ENCODE measurements at places on chromosomes 13 and 19.

GRCh38 chr13:59391696-59392095 lies 772.0 kb downstream of the DIAPH3 start:
- DNase-seq: peak; percentile 79

DNA sequence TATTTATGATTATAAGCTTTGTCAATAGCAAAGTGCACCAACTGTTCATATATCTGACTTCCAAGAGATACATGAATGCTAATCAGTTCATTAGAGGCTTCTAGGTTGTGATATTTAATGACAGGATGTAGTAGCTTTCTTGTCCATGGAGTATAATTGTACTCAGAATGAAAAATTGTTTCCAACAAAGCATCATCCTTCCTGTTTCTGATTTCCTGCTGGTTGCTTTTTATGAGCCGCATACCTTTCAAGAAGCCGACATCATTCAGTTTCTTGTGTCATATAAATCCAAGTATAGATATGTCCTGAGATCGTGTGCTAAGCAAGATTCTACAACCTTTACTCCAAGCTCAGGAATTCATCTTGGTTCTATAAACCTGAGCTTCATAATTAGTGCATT lies 326.6 kb downstream of the DIAPH3 start:
- no peak for DNase-seq

DNA sequence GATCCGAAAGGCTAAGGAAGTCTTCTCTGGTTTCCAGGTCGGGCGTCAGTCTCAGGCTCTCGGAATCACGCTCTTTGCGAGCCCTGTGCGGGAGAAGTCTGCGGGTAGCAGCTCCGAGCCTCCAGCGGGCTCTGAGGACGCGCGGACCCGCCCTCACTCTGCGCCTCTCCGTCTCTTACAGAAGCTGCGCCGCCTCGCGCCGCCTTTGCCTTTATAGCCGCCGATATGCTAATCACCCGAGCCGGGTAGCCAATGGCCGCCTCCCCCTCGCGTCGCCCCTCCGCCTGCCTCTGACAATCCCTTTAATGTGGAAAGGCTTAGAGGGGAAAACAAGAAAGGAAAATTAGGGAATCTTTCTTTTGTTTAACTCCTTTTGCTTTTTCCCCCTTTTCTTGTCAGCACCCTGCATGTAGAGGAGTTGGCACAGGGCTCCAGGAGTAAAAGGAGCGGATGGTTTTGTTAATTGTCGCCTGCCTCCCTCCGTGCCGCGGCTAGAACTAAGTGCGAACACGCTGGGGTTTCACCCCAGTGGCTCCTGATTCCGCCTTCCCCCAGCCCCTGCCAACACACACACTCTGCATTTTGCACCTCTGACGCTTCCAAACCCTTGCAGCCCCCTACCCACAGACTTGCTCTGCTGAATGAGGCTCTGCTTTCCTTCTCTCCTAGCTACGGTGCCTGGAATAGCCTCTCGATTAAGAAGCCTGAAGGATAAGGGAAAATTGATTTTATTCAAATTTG lies at the start of gene PCDH8:
TSS of gene PCDH8 (minus strand) at position 186 of the 741 bp plus-strand sequence. CDS start 204 bp downstream, outside the sequence.
- DNase-seq: peak; percentile 71

GRCh38 chr19:9531933-9532332 lies 6.5 kb downstream of the ZNF426 start:
- DNase-seq: no peak

DNA sequence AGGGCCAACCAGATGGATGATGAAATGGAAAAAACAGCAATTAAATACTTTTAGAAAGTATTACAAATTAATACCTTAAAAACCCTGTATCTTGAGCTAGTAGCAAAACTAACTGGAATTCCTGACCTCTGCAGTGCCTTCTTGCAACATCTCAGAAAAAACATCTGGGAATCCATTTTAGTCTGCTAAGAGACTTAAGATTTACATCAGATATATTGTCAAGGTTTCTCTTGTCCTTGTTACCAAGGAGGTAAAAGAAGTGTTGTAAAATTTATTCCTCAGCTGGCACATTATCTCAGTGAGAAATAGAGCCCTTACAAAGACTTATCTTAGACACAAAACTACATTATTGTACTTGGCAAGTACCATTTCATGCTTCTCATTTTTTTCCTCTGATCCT lies 18.5 kb downstream of the KCNRG start:
- no peak for DNase-seq
